ENCODE measurements at places on chromosomes 3 and 15.

DNA sequence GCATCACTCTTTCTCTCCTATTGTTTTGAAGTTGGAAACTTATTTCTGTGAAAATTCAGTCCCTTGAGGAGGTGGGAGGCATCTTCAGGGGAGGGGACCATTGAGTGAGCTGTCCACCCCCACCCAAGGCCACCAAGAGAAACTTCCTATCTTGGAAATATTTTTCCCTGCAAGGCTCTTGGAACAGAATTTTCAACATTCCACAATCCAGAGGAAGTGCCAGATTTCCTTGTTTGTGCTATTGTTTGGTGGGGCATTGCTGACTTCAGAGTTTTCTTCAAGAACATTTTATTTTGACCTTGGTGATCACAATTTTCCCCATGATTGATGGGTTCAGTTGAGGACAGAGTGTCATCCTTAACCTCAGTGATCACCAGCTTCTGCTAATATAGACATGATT is 12.0 kb downstream of the DNASE1L3 start:
- no peak for DNase-seq

DNA sequence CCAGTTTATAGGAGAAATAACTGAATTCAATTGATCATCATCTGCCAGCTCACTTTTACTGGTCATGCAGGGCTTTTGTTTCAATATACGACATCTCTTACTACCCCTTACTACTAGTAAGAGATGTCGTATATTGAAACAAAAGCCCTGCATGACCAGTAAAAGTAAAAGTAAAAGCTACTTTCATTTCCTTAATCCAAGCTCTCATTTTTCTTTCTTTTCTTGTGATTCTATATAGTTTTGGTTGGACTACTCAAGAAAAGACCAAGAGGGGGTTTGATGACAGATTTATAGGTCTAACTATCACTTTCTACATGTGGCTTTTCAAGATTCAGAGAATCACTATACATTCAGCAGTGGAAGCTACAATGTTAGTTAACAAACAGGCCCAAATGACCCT is 1237.3 kb downstream of the ROBO2 start:
- no peak for DNase-seq

GRCh38 chr3:183158551-183159006 is 4.0 kb downstream of the LAMP3 start:
- peak; percentile 37 for DNase-seq

- no peak for DNase-seq
Measured at GRCh38 chr15:37199545-37199944, 99.2 kb upstream of the MEIS2 start.

- DNase-seq: no peak
Measured at GRCh38 chr3:94076055-94076454, 13.2 kb downstream of the NSUN3 start.

GRCh38 chr3:13092621-13093617 is 19.7 kb upstream of the IQSEC1 start:
- no peak for DNase-seq

- no peak for DNase-seq
Measured at GRCh38 chr15:68312701-68313204, 35.2 kb downstream of the FEM1B start.

DNA sequence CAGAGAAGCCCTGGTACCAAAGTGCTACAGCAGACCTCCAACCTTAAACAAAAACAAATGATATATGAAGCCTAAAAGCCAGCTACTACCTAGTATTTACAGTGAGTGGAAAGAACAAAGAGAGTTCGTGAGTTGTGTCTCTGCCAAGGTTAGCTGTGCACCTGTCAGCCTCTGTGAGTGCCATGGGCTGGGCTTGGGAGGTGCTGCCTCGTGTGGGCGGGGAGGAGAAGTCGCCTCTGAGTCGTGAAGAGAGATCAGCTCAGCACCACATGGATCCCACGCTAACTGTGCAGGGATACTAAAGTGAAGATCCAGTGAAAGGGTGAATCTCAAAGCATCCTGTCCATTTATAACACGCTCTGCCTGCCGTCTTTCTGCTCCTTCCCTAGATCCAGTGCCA is 101.9 kb downstream of the CHDH start:
- DNase-seq: no peak

- no peak for DNase-seq
Measured at GRCh38 chr15:41917767-41918430, 24.0 kb upstream of the SPTBN5 start.

- no peak for DNase-seq
Measured at GRCh38 chr3:61493339-61493738, 68.0 kb upstream of the PTPRG start.

DNA sequence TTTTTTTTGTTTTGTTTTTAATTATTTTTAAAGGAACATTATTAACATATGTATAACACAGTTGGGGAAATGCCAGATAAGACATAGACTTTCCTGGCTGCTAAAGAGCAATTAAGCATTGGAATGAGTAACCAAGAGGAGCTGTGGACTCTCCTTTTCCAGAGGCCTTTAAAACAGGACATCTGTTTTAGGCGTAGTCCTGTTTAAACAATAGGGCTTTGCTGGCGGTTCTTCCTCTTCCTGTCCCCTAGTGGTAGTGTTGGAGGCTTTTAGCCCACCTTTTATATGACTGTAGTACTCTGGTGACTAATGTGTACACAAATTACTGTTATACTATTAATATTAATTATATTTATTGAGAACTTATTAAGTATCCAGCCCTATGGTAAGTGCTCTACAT is 81.9 kb downstream of the PPARG start:
- no peak for DNase-seq

GRCh38 chr15:75185271-75186029 is 16.2 kb upstream of the C15orf39 start:
- no peak for DNase-seq

- DNase-seq: no peak
Measured at GRCh38 chr3:155069729-155070128, 10.4 kb upstream of the MME start.

DNA sequence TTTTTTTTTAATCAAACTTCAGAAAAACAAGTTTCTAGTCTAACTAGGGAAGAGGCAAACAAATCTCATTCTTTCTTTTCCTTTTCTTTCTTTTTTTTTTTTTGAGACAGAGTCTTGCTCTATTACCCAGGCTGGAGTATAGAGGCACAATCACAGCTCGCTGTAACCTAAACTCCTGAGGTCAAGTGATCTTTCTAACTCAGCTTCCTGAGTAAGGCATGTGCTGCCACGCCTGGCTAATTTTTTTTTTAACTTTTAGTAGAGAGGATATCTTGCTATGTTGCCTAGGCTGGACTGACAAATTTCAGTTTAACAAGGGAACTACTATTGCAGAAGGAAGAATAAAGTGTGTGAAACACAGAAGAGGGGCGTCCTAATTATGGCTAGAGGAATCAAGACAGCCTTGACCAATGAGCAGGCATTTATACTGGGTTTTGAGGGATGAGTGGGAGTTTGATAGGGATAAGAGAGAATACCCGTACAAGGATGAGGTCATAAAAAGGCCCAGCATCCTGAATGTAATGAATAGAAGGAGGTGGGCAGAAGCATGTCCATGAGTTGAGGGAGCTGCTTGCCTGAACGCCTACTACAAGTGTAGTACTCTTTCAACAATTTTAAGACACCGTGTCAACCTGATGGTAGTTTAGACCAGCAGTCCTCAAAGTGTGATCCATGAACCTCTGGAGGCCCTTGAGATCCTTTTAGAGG is 6.7 kb upstream of the ZFAND6 start:
- DNase-seq: no peak

GRCh38 chr3:38496131-38496910 is at the start of gene EXOG:
EXOG (plus strand) TSS chr3:38496340; CDS start chr3:38496368, 28 bp downstream.
- peak; percentile 91 for DNase-seq

DNA sequence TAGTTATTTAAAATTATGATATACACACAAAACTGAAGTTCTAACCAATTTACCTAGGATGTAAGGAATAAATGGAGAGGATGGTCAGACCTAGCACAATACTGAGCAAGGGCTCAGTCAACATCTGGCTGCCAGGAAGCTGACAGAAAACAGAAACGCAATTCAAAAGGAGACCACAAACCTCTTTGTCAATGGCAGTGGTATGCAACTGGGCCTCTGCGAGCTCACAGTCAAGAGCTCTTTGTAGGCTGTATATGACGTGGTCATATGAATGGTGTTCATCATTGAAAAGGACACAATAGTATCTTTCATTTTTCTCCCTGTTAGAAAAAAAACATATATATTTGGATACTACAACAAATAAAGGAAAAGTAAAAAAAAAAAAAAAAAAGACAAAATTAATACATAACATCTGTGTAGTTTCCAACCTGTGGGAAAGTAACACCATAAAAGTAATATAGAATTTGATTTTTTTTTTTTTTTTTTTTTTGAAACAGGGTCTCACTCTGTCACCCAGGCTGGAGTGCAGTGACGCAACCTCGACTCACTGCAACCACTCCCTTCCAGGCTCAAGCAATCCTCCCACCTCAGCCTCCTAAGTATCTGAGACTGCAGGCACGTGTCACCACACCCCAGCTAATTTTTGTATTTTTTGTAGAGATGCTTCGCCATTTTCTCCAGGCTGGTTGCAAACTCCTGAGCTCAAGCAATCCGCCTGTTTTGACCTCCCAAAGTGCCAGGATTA is 37.9 kb downstream of the UBR1 start:
- peak; percentile 4 for DNase-seq

- no peak for DNase-seq
Measured at GRCh38 chr3:94293793-94294195, 230.9 kb downstream of the NSUN3 start.

GRCh38 chr15:48796930-48797329 is 13.9 kb downstream of the CEP152 start:
- no peak for DNase-seq

DNA sequence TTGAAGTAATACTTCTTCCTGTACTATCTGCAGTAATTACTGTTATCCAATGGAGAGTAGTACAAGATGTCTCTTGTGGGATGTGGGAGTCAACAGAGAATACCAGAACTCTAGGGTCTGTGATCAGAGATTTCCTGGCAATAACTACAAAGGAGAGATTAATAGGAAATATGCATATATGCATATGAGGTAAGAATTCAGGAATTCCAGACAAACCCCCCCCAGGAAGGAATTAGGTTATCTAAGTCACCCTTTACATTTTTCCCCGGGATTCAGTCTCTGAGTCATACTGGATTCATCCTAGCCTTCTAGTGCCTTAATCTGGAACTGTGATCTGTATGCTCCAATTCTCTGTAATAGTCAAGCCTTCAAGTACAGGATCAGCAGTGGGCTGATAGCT is 49.4 kb downstream of the GTF2E1 start:
- DNase-seq: no peak

GRCh38 chr3:119161240-119161639 is 12.2 kb upstream of the UPK1B start:
- DNase-seq: no peak

DNA sequence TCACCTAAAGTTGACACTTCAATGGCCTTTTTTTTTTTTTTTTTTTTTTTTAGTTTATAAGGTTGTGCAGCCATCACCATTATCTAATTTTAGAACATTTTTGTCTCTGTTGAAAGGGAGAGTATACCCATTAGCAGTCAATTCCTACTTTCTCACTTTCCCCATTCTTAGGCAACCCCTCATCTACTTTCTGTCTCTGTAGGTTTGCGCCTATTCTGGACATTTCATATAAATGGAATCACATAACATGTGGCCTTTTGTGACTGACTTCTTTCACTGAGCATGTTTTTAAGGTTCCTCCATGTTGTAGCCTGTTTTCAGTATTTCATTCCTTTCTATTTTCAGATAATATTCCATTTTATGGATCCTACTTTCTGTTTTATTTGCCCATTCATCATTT is 56.3 kb downstream of the BLM start:
- no peak for DNase-seq

DNA sequence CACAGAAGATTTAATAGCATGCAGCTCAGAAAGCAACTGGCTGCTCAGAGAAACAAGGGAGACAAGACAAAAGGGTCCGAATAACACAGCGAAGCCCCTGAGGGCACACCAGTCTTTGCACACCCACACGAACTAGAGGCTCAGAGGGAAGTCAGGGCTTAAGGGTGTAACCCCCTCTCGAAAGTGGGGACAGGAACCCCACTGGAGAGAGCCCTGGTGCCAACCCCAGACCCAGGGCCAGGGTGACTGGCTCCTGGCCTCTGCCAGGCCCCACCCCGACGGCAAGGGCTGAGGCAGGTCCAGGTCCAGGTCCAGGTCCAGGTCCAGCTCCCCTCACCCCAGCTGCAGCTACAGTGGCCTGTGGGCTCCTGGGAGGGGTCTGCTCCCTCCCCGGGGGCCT is 10.5 kb upstream of the PRR23E start:
- no peak for DNase-seq

- no peak for DNase-seq
Measured at GRCh38 chr15:81113204-81113657, 20.8 kb upstream of the CFAP161 start.

DNA sequence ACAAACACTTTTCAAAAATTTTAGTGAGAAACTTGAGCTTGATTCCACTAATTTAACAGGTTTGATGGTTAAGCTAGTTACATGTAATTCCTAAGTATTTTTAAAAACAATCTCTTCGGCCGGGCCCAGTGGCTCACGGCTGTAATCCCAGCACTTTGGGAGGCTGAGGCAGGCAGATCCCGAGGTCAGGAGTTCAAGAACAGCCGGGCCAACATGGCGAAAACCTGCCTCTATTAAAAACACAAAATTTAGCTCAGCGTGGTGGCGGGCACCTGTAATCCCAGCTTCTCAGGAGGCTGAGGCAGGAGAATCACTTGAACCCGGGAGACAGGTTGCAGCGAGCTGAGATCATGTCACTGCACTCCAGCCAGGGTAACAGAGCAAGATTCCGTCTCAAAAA is 25.3 kb downstream of the TRA2B start:
- DNase-seq: no peak

DNA sequence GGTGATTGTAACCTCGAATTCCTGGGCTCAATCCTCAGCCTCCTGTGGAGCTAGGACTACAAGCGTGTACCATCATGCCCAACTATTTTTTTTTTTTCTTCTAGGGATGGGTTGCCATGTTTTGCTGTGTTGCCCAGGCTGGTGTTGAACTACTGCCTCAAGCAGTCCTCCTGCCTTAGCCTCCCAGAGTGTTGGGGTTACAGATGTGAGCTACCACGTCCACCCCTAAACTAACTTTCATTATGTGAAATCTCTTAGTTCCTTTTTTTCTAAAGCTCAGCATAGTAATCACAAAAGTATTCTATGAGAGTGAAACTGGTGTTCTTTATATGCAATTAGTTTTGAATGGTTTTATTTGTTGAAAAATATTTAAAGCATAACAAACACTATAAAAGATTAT is 92.1 kb downstream of the XRN1 start:
- DNase-seq: no peak

DNA sequence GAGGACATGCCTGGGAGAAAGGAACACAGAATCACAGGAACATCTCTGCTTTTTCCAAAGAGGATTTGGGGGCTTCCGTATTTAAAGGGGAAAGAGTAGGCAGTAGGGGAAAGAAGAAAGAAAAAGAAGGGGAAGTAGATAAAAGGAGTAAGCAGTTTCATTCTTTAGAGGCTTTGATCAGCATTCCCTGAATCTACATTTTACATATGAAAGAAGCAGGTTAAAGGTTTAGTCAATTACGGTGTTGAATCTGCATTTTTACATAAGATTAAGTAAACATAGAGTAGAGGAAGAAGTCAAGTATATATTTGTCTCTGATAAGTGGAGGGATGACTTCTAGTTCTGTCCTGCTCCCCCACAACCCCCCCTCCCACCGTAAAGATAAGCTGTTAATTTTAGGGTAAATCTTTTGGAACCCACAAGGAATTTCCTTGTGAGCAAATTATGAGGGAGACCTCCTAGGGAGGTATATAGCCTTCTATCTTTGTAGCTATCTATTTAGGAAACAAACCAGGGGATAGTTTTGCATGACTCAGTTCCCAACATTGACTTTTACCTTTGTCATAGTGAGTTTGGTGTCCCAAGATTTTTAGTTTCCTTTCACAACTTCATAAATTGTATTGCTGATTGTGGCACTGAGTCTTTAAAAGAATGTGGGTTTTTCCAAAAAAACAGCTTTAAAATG is 8.7 kb upstream of the P2RY12 start:
- no peak for DNase-seq

Measured in stimulated activated CD4-positive, alpha-beta T cell treated with anti-CD3 and anti-CD28 coated beads, TNF-alpha, amount 100 ng/mL, for 24 hours (primary cell).